ENCODE measurements at places on chromosomes 1 and 21.

- no peak for DNase-seq
These were observed 61.5 kb downstream of the KIF1B start for GRCh38 chr1:10271869-10272268.

DNA sequence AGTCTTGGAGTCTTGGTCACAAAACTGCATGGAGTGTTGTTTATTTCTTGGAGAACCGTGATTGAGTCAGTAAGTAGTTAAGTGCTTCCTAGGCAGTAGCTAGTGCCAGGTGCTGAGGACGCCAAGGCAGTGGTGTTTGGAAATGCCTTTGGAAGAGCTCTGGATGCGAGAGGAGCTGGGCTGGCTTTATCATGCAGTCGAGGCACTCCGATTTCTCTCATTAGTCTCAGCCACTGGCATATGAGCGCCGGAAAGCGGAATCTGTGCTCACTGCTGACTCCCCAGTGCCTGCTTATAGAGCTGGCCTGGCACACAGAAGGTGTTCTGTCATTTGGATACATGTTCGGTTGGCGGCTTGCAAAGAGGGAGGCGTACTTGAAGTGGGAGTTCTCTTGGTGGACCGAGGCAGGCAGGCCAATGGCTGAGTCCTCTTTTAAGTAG, 3.6 kb downstream of the TENT5C start:
- DNase-seq: no peak

- DNase-seq: no peak
These were observed 113.6 kb downstream of the UCHL5 start for GRCh38 chr1:192945390-192946130.

GRCh38 chr1:79603843-79604242, 597.3 kb upstream of the ADGRL4 start:
- no peak for DNase-seq

DNA sequence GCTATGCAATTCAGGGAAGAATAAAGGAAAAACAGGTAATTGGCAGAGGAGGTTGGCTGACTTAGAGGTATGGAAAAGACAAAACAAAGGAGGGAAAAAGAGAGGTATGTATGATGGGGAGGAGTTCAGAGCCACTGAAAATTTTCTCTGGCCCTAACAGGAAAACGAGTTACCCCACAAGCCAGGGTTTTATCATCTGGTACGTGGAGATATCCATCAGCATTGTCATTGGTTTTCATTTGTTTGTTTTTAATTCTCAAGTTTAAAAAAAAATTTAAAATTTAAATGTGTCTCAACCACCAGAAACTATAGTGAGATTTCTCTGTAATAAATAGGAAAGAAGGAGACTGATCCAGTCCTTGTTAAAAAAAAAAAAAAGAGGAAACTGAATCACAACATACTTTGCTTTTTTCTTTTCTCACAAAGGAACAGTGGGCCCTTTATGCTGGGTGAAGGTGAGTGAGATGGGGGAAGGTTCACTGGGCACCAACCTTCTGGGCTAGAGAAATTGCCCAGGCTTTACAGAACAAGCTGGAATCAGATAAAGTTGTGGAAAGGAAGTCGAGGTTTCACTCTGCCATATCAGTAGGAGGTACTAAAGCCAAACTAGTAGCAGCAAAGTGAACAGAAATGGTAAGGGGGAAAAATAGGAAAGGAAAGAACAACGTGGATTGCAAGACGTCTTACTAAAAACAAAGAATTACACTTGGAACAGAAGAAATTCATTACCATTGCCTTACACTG, 2.7 kb downstream of the IFNAR2 start:
- DNase-seq: no peak

DNA sequence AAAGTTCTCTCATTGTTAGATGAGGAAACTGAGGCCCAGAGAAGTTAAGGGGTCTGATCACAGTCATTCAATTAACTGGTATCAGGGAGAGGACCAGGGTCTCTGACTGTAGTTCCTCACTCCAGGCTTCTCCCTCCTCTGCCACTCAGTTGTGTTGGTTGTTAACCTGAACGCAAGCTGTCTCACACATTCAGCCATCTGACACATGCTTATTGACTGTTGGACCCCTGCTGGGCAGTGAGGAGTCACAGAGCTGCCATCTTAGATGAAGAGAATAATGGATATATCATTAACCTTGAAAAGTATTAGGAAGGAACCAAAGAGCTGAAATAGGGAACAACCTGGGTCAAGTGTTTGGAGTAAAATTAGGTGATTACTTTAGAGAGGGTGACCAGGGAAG, 194.8 kb downstream of the ZZZ3 start:
- no peak for DNase-seq

- no peak for DNase-seq
These were observed 771 bp downstream of the ABCD3 start for GRCh38 chr1:94418664-94419655.

DNA sequence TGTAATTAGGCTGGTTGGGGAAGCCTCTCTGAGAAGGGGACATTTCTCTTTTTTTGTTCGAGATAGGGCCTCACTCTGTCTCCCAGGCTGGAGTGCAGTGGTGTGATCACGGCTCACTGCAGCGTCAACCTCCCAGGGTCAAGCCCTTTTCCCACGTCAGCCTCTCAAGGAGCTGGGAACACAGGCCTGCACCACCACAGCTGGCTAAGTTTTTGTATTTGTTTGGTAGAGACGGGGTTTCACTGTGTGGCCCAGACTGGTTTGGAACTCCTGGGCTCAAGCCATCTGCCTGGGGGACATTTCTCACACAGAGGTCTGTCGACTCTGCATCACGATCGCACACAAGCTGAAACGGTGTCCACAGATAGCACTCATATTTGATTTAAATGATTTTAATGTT, 39.7 kb downstream of the HUNK start:
- no peak for DNase-seq

Data from stimulated activated CD8-positive, alpha-beta memory T cell treated with anti-CD3 and anti-CD28 coated beads, Interleukin-12 subunit alpha, Interleukin-12 subunit beta, amount 100 ng/mL, for 4 hours (primary cell).